ENCODE measurements at places on chromosomes 12 and 14.
A peak's percentile ranks its signal among the peaks of the same experiment; 100 is the strongest.

DNA sequence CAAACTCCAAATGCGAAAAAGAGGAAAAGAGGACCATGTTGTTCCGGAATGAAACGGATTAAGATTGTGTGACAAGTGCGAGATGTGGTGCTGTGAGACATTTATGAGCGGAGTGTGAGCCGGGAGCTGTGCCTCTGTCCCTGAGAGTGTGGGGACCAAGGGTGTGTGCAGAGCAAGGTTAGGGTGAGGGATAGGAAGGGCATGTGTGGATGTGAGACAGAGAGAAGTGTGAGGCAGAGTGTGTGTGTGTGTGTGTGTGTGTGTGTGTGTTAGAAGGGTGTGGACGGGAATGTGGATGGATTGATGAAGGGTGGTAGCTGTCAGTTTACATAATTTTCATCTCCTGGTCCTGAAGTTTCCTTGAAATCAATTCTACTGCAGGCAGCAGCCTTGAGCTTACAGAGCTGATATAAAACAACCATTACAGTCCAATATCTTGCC lies 4.3 kb upstream of the OTX2 start:
- DNase-seq: no peak

DNA sequence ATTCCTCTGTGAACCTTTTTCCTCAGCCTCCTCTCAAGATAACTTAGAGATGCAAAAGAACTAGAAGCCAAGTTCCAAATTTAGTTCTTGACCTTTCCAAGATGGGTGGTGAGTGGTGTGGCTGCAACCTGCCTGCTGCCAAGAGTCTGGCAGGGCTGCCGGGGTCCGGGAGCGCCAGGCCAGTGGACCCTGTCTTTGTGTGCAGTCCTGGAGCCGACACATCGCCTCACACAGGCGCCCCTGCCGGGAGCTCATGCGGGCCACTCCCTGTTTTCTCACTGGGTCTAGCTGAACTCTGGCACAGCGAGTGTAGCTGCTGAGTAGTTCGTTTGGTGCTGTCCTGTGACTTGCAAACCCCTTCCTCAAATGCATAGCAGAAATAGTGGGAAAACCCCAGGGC lies 84.9 kb downstream of the CACNA1C start:
- no peak for DNase-seq

DNA sequence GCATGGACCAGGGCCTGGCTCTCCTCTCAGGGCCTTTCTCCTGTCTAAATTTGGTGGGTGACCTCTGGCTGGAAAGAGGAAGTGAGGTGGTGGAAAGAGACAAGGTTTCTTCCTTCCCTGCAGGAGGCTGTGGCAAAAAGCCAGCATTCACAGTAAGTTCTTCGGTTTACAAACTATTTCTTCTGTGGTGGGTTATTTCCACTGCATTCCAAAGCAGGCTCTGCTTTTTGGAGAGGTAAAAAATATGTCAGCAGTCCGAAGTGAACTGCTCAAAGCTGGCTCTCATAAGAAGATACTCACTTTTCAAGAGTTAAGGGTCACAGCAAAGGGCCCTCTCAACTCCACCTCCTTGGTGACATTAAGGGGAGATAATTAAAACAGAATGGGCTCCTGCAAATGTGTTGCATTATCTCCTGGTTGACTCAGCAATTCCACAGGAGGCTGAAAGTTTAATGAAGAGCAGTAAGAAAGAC lies 48.9 kb upstream of the POC1B start:
- peak; percentile 18 for DNase-seq

DNA sequence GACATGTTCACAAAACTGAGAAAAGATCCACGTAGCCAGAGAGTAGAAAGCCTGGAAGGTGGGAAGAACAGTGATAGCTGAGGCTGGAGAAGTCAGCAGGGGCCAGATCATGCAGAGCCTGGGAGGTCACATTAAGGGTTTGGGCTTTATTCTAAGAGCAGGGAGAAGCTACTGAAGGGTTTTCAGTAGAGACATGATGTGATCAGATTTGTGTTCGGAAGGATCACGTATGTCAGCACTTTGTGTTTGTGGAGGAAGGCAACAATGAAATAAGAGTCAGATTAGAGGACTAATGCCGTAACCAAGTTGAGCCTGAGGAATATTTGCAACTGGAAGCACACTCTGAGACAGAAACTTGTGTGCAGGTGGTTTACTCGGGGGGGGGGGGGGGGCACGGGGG lies 4.2 kb upstream of the PCK2 start:
- DNase-seq: no peak

- DNase-seq: no peak
These were observed 36.6 kb downstream of the GPR135 start for GRCh38 chr14:59428581-59429012.

GRCh38 chr12:41008472-41008871 lies 179.6 kb upstream of the PDZRN4 start:
- DNase-seq: no peak

- no peak for DNase-seq
These were observed 43.1 kb upstream of the OTOGL start for GRCh38 chr12:80056232-80056631.

GRCh38 chr14:53001787-53002378 lies 51.0 kb upstream of the FERMT2 start:
- no peak for DNase-seq

DNA sequence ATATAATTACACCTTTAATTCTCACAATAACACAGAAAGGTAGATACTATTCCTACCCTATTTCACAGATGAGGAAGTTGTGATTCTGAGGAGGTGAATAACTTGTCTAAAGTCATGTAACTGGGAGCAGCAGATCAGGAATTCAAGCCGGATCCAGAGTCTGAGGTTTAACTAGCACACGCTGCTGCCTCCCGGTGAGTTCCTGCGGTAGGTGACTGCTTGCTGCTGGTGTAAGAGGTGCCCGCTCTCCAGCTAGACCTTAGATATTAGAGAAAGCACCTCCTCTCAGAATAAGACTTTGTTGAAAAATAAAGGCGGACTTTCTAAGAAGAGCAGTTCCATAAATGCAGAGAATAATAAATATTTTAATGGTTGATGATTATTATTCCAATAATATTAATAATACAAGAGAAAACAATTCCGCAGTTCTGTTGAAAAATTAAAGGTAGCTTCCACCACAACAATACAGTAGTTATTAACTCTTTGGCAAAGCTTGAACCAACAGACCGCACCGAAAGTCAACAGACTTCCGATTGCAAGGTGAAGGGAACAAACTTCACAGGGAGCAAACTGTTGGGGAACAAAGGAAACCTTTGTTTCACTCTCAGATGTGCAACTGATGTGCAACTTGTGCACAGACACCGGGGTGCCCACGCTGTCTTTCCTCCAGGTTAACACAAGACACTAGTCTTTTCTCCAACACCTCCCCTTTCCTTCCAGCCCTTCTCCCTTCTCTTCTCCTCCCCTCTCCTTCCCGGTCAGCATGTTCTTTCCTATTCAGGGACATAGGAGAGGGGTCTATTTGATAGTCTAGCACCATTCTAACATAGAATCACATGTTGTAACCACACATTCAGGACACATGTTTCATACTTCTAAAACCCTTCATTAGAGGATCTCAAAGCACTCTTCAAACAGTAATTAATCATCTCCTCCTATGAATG lies 73.2 kb upstream of the EGLN3 start:
- DNase-seq: no peak

DNA sequence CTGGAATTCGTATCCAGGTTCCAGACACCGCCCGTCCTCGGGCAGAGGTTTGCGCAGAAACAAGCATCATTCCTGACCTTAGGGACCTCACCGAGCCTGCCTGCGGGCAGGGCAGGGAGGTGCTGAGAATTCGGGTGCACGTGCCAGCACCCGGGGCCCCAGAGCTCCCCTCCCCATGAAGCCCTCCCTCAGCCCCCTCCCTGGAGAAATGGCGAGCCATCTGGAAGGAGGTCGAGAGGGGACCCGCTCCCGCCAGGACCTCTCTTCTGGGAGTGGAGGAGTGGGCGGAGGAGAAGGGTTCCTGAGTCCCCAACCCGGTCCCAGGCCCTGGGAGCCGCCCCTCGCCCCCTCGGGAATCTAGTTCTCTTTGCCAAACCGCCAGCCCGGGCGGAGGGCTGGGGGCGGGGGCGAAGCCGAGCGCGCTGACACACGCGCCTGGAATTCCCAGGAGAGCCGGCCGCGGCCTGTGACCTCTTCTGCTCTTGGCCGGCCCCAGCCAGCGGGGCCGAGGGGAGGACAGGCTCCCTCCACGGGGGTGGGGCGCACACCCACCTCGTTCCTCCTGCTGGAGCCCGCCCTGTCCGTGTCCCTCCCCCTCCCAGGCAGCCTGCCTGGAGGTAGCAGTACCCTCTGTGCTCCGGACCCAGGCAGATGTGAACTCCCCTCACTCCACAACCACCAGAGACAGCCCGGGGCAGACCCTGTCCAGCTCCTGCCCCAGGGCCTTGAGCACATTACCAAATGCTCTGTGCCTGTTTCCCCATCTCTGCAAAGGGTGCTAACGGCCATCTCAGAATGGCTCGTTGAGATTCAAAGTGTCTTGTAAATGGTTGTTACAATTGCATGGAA lies 23.0 kb upstream of the GPR132 start:
- peak; percentile 29 for DNase-seq

DNA sequence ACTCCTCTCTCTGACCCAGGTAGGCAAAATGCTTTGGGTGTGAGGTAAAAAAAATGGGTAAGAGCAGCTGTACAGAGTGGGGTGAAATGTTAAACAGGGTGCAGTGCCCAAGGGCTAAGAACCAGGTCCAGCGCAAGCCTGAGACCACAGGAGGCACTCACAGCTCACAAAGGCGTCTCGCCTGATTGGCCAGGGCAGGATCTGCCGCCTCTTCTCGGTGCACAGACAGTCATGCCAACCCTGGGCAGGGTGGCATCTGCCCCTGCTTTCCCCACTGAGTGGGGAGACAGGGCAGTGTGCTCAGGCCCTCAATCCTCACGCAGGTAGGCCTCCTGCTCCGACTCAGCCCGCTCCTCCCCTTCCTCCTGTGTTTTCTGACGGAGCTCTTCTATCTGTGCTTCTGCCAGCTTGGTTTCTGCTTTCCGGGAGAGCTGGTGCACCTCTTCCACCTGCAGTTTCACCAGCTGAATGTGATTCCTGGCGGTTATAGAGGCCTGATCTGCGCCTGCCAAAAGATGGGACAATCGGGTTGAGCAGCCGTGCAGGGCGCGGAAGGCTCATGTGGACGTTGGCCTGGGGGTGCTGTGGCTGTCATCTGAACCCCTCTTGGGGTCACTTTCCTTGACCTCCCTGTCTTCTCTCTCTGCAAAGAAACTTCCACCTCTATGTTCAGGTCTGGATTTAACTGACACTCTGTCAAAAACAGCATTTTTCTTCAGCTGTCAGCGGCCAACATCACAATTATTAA lies 4.7 kb downstream of the B3GNT4 start:
- no peak for DNase-seq

GRCh38 chr12:11633968-11634367 lies 15.5 kb upstream of the ETV6 start:
- DNase-seq: no peak

GRCh38 chr12:104669089-104669721 lies 212.5 kb downstream of the CHST11 start:
- DNase-seq: peak; percentile 24

DNA sequence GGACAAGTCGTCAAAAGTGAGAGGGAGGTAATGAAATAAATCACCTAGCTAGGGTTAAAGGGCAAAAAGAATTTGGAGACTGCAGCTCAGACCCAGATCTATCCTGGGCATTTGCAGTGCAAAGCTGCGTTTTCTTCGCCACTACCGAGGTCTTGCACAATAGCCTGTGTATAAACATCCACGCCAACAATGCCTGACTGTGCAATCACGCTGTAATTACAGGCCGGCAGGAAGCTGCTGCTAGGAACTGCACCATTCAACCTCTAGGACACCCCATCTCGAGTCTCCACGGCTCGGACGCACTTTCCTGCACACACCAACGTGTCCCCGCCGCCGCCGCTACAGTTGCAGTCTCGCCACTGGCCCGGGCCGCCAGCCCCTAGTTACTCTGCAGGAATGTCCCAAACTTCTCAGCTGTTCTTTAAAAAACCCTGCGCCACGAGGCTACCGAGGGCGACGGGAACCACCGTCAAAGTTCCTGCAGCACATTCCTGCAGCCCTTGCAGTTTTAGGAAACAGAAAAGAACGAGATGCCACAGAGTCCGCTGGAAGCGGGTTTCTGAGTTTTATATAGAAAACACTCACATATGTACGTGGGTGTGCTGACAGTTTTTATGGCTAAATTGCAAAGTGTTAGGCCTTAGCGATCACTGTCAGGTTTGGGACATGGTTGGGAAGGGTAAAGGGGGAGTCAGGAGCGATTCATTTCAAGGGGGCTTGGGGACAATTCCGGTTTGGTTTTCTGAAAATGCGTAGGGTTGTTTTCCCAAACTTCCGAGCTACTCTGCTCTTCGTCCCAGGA lies 65.6 kb upstream of the PTGR2 start:
- DNase-seq: peak; percentile 72

- DNase-seq: peak; percentile 33
These were observed 191.3 kb downstream of the ANO6 start for GRCh38 chr12:45406988-45407850.

DNA sequence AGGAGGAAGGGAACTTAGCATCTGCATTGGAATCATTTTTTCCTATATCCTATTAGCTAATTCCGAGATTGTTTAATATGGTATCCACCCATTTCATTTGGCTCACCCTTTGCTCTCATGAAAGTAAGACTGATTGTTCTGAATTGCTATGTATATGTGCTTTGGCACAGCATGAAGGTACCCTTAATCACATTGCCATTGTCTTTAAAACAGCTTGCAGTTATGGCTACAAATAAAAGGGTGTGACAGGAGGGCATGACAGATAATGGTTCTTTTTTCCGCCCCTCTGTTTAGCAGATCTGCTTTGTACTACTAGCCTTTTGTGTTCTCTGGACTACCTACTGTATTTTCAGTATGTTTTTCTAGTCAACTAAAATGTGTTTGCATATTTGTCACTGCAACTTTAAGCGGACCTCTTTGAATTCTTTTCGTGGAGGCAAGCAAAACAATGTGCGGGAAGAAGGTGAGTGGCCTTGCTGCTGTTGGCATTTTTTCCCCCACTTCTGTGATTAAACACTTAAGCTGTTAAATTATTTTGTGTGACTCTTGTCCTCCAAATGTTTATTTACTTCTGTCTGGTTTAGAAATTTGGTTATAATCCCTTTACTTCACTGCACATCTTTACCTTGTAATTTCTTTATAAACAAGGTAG lies 35.8 kb downstream of the FBXO34 start:
- no peak for DNase-seq

GRCh38 chr12:6494258-6494743 lies 399 bp downstream of the NCAPD2 start:
- no peak for DNase-seq

GRCh38 chr12:66612090-66612775 lies 66.6 kb downstream of the GRIP1 start:
- no peak for DNase-seq

DNA sequence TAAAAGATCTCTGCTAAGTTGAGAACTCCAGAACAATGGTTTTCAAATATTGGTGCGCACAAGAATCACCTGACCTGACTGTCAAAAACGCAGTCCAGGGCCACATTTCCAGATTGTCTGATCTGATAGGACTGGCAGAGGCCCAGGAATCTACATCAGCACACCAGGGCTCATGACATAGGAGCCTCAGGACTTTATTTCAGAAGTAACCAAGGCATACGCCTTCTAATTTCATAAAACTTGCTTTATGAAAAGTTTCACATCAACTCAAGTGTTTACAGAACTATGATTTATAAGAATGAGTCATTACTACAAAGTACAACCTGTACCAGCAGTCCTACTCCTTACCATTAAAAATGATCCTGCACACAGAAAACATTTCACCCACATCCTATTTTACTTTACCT lies 47.7 kb upstream of the PTPRO start:
- no peak for DNase-seq

- DNase-seq: no peak
These were observed 32.6 kb downstream of the CPSF2 start for GRCh38 chr14:92154283-92154942.

- no peak for DNase-seq
These were observed 28.2 kb downstream of the SERPINA11 start for GRCh38 chr14:94424371-94424770.

- no peak for DNase-seq
These were observed 3.0 kb upstream of the HOXC10 start for GRCh38 chr12:53981634-53982565.
